IMR-90 (cell line): ENCODE measurements at places on chromosomes 7 and 10. TPM values are rescaled to one million over a fixed set of nuclear protein-coding genes. Genes with fewer than 3 reads are reported as not detected.

The CABCOCO1 gene
- total RNA-seq, result under 0.01 and 0.18 TPM in 2 replicates

The VAX1 gene
- total RNA-seq, result not detected in 2 replicates

The LDB3 gene
- total RNA-seq, result 0.28 and 0.36 TPM in 2 replicates

The TET1 gene
- total RNA-seq, result 4.3 and 5.6 TPM in 2 replicates

The HTR7 gene
- 0.56 and 0.72 TPM in 2 replicates for total RNA-seq

The ACHE gene
- not detected in 2 replicates for total RNA-seq

The NPSR1 gene
- total RNA-seq, result not detected in 2 replicates

The SGCE gene
- total RNA-seq, result 36.4 and 40.5 TPM in 2 replicates

The NUDCD3 gene
- 58.3 and 76.0 TPM in 2 replicates for total RNA-seq

The ANKRD30A gene
- total RNA-seq, result not detected in 2 replicates

GRCh38 chr7:112226701-112227276 is 20.3 kb downstream of the ZNF277 start:
- no peak for DNase-seq

GRCh38 chr10:70509757-70510147 is 31.2 kb downstream of the PALD1 start:
- DNase-seq, result no peak

- DNase-seq, result no peak
Measured at GRCh38 chr7:151404216-151405011, 5.4 kb downstream of the WDR86 start.

DNA sequence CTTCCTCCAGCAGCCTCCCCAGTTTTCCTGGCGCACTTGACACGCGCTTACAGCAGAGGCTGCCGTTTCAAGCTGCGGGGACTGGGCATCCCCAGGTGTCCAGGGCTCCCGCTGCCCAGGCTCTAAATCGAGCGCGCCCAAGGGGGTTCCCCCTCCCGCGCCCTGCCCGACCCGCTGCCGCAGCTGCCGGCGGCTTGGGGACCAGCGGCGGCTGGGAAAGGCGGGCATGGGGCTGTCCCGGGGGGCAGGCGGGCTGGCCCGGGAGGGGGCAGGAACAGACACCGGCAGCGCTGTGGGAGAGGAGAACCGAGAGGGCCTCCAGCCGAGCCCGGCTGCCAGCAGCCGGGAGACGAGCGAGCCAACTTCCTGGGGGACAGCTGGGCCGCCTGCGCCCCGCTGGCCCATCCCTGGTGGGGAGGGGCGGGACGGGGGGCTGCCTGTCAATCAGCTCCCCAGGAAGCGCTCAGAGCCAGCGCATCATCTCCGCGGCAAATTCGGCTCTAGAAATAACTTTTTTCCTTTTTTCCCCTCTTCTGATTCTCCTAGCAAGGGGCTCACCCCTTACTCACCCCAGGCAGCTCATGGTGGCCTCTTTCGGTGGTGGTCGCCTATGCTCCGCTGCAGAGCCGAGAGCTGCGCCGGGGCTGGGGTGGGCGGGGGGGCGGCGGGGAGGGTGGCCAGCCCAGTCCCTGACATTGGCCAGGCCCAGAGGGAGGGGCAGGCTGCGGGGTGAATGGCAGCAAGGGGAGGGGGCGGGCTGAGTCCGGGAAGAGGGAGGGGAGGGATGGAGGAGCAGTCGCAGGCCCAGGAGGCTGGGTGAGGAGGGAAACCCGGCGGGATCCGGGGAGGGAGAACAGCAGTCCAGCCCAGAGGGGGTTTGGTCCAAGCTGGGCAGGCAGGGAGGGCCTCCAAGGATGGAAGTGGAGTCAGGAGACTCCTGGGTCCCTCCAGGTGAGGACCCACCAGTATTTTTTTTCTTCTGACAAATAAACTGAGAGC is 14.7 kb downstream of the GRID2IP start:
- DNase-seq, result no peak

DNA sequence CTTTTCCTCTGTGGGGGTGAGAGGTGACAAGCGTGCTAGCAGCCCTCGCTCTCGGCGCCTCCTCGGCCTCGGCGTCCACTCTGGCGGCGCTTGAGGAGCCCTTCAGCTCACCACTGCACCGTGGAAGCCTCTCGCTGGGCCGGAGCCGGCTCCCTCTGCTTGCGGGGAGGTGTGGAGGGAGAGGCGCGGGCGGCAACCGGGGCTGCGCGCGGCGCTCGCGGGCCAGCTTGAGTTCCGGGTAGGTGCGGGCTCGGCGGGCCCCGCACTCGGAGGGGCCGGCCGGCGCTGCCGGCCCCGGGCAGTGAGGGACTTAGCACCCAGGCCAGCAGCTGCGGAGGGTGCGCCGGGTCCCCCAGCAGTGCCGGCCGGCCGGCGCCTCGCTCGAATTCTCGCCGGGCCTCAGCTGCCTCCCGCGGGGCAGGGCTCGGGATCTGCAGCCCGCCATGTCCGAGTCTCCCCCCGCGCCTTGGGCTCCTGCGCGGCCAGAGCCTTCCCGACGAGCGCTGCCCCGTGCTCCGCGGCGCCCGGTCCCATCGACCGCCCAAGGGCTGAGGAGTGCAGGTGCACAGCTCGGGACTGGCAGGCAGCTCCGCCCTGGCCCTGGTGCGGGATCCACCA is 352.8 kb upstream of the PODXL start:
- DNase-seq, result no peak

DNA sequence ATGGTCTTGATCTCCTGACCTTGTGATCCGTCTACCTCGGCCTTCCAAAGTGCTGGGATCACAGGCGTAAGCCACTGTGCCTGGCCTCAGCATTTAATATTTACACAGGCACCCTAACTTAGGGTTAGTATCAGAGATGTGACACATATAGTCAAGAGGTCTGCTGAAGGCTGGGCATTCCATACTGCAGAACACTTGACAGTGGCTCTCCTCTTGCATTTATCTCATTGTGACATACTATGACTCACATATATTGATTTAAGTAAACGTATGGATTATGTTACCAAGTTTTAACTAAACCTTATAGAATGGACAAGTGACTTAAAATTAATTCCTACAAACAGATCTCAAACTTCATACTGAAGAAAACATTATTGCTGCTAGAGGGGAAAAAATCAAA is 36.6 kb downstream of the BRAF start:
- peak; percentile 39 for DNase-seq

GRCh38 chr10:64574371-64574770 is 1053.2 kb downstream of the REEP3 start:
- DNase-seq, result no peak

GRCh38 chr10:30431435-30431911 is 2.5 kb upstream of the MAP3K8 start:
- no peak for DNase-seq

GRCh38 chr10:125455855-125456254 is 227.1 kb downstream of the TEX36 start:
- no peak for DNase-seq

DNA sequence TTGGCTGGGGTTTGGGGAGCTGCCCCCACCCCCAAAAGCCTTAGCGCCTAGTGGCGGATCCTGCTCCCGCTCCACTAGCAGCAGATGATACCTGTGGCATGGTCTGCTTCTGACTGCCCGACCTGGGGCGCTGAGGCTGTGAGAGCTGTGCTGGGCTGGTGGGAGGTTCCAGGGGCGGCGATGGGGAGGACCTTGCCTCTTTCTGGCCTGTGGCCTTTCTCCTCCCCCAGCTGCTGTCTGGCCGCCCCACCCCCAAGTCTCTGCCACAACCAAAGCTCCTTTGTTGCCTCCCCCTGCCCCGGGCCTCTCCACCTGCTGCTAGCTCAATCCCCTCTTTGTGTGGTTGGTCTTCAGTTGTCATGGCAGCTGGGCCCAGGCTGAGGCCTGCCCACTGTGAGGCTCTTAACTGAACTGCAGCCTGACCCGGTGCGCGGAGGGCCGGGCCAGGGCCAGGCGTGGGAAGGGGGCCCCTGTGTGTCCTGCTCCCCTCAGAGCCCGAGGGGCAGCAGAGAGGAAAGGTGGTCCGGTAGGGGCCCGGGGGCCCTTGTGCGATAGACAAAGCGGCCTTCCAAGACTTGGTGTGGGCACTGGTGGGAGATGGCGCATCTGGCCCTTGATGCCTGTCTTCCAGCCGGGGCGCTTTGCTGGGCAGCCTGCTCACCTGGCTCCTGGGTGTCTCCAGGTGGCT is 4.7 kb downstream of the ZNF775 start:
- DNase-seq, result no peak

- peak; percentile 34 for DNase-seq
Measured at GRCh38 chr7:55092186-55092974, 73.6 kb downstream of the EGFR start.

- DNase-seq, result no peak
Measured at GRCh38 chr10:11018432-11018841, 765 bp downstream of the CELF2 start.

GRCh38 chr10:32988604-32989003 is 30.6 kb upstream of the ITGB1 start:
- DNase-seq, result no peak

DNA sequence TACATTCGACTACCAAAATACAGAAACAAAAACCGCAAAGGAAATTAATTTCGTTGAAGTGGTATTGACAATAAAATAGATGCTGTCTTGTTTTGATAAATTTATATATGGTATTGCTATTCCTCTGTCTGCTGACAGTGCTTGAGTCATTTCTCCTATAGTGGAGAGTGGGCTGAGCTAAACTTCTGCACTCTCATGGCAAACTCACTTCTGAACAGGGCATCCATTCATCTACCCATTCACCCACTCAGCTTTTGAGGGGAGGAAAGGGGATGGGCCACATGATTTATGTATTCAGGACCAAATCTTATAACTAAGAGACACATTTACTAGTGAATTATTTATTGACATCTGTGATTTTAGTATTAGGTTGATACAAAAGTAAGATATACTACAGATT is 137.6 kb upstream of the PLXNA4 start:
- DNase-seq, result no peak

- no peak for DNase-seq
Measured at GRCh38 chr7:12303062-12303461, 92.0 kb downstream of the TMEM106B start.

DNA sequence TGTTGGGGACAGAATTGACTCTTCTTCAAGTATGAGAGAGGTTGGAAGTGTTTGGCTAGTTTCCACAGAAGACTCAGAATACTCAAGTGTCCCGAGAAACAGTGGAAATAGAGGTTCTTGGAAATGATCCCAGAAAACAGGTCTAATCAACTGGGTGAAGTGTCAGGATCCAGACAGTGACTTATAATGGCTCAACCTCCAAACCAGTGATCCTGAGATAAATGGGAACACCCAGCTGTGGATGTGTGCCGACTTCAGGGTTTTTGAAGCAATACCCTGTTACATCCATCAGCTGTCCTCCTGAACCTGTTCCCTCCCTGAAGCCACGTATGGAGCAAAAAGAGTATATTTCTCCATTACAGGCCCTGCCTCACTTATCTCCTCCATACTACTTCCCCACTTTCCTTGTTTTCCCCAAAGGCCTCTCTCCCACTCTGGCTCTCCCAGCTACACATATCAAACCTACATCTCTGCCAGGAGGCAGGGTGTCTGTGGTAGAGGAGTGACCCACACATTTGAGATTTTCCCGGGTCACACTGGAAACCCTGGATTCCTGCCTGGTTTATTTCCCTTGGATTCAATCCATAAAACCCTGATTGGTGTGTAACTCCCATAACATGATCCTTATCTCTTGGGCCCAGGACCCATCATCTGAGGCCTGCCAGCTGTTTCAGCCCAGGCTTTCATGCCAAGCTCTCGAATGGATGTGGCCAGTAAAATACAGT is 17.6 kb upstream of the ELOVL3 start:
- peak; percentile 52 for DNase-seq

DNA sequence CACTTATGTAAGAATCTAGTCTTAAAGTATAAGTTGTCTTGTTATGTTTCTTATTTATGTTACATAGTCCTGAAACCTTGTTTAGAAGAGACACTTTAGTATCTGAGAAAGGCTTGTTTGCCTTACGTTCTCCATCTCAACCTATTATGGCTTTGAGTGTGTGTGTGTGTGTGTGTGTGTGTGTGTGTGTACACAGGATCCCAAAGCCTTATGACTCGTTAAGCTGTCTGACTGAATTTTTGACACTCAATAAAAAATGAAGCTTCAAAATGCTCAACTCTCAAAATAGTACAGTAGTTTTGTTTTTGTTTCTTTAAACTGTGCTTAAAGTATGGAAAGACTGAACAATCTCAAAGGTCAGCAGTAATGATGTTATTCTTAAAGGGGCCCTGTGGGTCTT is 18.0 kb downstream of the CALU start:
- DNase-seq, result no peak

DNA sequence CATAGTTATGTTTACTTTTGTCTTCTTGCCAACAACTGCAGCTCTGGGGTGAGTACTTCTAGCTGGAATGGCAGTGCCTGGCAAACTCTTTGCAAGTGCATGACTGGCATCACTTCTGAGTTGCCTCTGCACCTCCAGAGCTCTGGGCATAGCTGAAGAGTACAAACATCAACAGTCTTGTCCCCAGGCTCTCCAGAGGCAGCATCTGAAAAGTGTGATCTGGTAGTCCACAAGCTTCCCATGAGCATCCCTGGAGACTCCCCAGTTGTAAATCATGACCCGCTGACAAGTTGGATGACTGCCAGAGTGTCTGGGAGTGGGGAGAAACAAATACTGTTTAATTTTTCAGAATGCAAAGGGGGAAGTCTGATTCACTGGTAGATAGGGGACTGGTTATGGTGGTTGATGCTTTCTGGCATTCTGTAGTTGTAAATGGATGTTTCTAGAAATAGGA is 138.9 kb upstream of the CDK13 start:
- DNase-seq, result peak; percentile 25

GRCh38 chr10:91564508-91564907 is 68.4 kb downstream of the PPP1R3C start:
- DNase-seq, result no peak

GRCh38 chr10:20817116-20817515 is 80.0 kb downstream of the NEBL start:
- DNase-seq, result no peak

DNA sequence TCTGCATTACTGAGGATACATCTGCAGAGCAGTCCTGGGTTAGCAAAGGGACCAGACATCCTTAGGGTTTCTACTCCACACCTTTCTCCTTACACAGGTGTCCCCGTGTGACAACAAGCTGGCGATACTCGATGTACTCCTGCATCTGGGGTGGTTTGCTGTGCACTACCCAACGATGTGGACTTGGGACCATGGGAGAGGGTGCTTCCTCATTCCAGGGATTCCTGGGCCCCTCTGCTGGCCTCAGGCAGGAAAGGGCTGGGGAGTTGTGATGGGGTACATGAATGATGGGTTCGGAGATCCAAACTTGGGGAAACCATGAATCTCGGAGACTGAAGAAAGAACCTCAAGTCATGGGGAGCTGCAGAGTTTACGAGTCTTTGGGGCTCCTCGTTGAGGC is 179.6 kb upstream of the GALNT17 start:
- no peak for DNase-seq

DNA sequence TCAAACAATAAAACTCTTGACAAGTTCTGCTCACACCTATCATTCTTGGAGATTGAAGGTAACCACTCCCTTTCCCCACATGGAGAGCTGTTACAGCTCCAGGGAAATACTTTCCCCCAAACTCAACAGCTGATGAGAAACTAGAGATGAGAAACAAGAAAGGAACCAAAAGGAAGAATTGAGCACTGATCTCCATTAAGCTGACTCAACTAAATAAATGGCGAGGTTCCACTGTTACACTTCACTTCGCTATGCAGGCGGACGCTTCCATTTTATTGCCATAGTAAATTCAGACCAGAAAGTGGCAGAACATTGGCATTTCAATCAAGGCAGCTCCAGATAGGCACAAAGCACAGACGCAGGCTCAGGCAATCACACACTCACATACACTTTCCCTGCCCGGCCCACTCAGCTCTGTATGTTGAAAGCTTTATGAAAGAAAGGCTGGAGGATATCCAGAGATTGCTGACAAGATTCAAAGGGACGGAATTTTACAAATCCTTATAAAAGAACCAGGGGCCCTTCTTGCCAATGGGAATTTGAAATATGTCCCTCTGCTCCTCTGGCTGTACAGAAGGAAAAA is 11.5 kb upstream of the YAE1 start:
- DNase-seq, result no peak
